Large intestine (tissue), 12 donors: ENCODE measurements at places on chromosomes 16 and 17. TPM values are rescaled to one million over a fixed set of nuclear protein-coding genes. Genes with fewer than 3 reads are reported as not detected.
A peak's percentile ranks its signal among the peaks of the same experiment; 100 is the strongest.

DNA sequence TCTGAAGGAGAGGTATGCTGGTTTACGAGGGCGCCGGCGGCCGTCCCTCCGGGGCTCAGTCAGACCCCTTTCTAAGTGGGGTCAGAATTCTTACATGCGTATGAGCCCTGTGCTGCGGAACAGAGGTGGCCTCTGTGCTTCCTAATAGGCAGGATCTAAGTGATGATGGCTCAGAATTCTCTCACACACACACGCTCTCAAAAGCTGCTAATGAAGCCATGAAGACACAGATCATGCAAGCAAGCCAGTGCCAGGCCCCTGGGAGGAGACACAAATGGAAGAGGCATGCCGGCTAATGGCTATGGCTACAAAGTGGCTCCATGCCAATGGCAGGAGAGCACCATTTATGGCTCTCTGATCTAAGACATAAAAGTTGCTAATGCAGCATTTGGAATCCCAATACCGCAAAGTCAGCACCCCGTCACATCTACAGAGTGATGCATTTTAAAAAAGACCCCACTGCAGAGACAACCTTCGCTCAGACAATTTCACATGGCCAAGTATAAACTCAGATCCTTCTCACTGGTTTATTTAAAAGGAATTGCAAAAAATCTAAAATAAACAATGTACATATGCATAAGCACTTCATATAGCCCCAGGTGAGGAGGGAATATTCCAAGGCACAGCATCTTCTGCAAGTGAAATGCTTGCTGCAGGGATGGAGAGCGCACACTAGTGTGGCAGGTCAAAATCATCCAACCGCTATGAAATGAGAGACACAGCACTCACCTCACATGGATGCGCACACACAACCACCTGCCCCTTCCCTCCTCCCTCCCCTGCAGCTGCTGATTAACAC lies 24.5 kb downstream of the NPLOC4 start:
- DNase-seq, result no peak

- DNase-seq, result peak; percentile 45
Measured at GRCh38 chr16:78591682-78592103, 492.2 kb downstream of the WWOX start.

- DNase-seq, result no peak
Measured at GRCh38 chr17:49832840-49833599, 14.8 kb downstream of the TAC4 start.

QRICH2 gene
- 3.1 TPM for polyA plus RNA-seq
